ENCODE measurements at places on chromosomes 2 and 18. TPM values are rescaled to one million over a fixed set of nuclear protein-coding genes. Genes with fewer than 3 reads are reported as not detected.

The RAX gene
- 0.24 TPM for polyA plus RNA-seq

The IGFBP5 gene
- polyA plus RNA-seq: 769 TPM

The ZNF385B gene
- 2.4 TPM for polyA plus RNA-seq

The C2orf80 gene
- 3.3 TPM for polyA plus RNA-seq

The MYOM1 gene
- polyA plus RNA-seq: 3.1 TPM

The DES gene
- 9.7 TPM for polyA plus RNA-seq

Data from brain (organoid and tissue), 16 donors.